Upper lobe of left lung (tissue), 6 donors: ENCODE measurements at places on chromosomes 2 and 18. TPM values are rescaled to one million over a fixed set of nuclear protein-coding genes. Genes with fewer than 3 reads are reported as not detected.

Gene CKAP2L
- total RNA-seq, result 2.3 TPM

Gene C2orf81
- 4.0 TPM for total RNA-seq

Gene FBXO11
- 62.9 TPM for total RNA-seq

Gene D2HGDH
- 23.0 TPM for total RNA-seq

Gene FAM237A
- not detected for total RNA-seq

DNA sequence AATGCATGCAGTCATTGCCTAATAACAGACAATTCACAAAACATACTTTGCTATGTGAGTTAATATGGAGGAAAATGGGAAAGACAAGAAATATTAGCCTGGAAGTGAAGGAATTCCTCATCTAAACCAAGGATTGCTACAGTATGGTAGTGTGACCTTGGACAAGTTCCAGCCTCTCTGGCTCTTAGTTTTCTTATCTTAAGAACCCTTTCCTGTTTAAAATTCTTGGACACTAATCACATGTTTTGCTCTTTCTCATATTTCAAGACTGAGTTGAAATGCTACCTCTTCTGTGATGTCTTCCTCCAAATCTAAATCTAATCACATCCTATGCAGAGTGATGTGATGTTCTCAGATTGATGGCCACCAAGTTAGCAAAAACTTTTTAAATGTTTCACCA lies 20.8 kb upstream of the ADAM23 start:
- DNase-seq, result no peak

DNA sequence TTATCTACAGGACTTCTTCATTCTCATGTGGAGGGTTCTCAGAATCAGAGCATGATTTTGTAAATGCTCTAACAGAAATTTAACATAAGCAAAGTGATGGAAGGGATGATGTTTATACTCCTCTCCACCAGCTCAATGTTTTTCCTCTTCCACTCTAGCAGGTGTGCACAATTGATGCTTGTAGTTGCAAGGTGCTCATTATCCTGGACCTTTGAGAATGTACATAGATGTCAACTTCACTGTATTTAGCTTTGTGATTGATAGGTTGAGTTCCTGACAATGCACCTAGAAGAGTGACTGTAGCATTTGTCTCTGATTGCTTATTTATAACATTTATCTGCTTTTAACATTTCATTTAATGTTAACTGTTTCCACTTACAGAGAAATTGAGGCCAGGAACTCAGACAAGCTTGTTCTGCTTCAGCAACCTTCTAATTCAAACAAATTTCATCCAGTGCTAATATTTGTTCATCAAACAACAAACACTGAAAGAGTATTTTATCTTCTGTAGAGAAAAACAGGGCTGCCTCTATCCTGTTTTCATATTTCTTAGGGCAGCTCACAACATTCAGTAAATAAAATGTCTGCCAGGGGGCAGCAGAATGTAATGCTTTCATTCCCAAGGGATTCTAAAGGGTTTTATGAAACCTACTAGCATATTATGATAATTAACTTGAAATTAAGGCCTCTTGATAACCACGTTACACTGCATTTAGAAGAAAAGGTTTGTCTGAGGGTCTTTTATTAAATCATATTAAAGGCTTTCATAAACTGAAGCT lies 127.9 kb upstream of the NOL4 start:
- no peak for DNase-seq

GRCh38 chr2:37457401-37457901 lies 113.0 kb downstream of the QPCT start:
- DNase-seq, result no peak

DNA sequence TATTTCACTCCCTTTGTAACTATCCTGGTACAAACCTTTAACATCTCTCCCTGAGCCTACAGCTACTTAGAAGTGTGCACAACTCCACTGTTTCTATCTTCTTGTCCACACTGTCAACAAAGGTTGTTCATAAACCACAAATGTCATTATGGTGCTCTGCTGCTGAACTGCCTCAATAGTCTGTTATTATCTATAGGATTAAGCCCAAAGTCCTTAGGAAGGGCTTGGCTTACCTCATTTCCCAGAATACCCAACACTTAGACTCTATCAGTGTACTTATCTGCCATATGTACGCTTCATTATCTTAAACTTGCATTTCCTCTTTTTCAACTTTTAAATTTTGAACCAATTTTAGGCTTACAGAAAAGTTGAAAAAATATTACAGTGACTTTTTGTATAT lies 94.2 kb downstream of the HNMT start:
- no peak for DNase-seq

DNA sequence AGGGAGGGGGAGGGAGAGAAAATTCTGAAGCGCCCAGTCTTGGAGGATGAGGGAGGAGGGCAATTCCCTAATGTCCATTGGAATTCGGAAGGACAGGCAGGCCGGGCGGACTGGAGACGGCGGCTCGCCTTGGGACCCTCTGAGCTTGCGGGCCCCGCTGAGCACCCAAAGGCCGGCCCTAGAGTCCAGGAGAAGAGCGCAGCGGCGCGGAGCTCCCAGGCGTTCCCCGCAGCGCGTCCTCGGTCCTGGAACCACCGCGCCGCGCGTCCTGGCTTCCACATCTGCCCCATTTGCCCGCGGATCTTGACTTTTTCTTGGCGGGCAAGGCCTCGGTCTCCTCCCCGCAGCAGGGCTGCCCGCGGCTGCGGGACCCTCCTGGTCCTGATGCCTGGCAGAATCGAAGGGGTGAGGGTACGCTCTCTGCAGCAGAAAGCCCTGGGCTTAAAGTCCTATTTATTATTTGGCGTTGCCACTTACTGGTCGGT lies 675 bp upstream of the MLPH start:
- peak; percentile 87 for DNase-seq

DNA sequence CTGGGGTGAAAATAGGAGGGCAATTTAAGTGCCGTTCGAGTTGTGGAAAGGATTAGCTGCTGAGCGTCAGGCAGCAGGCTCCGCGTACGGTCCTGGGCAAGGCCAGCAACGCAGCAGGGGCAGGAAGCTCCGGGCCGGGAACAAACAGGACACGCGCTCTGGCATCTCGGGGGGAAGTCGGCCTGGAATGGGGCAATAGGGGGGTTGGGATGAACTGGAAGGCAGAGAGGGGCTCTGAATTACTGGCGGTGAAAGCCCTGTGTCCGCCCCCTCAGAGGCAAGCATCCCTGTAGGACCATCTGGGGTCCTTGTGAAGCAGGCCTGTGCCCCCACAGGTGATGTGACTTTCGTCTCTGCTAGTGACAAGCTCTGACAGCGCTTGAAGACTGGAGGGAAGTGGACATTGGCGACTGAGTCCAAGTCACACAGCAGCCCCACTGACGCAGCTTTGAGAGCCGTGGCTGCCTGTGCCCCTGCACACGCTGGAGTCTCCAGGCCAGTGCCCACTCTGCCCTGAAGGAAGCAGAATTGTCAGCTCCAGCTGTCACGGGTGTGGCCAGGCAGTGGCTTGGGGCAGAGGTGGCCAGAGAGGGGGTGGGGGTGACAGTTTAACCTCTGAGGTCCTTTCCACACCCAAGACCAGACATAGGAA lies 22.3 kb downstream of the GPR35 start:
- peak; percentile 51 for DNase-seq
